LHCN-M2 (cell line): ENCODE measurements at places on chromosomes 16 and 17. TPM values are rescaled to one million over a fixed set of nuclear protein-coding genes. Genes with fewer than 3 reads are reported as not detected.
A peak's percentile ranks its signal among the peaks of the same experiment; 100 is the strongest.

DNA sequence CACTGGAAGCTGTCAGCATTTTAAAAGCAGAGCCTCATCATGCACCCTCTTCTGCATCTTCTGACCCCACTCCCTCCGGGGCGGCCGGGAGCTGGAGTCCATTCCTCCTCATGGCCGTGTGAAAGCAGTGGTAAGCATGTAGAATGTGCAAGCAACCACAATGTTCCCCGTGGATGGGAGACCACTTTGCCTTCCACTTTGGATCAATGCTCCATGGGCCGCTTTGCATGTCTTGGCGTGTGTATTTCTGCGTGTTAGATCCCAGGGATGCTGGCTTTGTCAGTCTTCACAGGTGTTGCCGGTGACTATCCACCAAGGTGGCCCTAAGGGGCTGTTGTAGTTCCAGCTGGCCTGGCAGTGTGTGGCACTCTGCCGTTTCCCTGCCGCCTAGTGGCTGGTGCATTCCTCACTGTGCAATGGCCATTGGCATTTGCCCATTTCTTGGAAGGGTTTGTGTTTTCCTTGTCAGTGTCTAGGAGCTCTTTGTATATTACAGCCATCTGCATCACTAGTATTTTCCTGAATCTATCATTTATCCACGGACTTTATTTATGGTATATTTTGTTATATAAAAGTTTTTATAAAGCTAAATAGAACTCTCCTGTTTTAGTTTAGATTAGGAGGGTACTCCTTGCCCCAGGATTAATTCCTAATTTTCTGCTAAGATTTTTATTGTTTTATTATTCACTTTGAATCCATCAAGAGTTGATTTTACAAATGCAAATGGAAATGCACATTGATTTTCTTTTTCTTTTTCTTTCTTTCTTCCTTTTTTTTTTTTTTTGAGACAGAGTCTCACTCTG is 5.8 kb upstream of the ALDH3A1 start:
- peak; percentile 62 for DNase-seq

GRCh38 chr16:88461331-88462269 is 8.5 kb downstream of the ZFPM1 start:
- no peak for DNase-seq

KRT40 gene
- not detected in 2 replicates for total RNA-seq

SLC38A8 gene
- not detected in 2 replicates for total RNA-seq

EVPLL gene
- total RNA-seq: not detected in 2 replicates

DNA sequence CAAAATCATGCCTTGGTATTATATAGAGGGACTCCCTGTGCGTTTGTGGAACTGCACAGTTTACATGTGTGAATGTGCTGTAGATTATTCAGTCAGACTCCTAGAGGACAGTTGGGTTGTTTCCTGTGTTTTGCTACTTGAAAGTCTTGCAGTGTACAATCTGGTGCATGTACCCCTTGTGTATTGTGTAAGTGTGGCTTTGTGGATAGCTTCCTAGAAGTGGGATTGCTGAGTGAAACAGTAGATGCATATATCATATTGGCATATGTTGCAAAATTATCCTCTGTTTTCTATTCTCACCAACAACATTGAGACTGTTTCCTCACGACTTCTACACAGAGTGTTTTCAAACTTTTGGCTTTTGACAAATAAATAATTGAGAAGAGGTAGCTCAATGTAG is 263.7 kb downstream of the MAP2K6 start:
- no peak for DNase-seq

DNA sequence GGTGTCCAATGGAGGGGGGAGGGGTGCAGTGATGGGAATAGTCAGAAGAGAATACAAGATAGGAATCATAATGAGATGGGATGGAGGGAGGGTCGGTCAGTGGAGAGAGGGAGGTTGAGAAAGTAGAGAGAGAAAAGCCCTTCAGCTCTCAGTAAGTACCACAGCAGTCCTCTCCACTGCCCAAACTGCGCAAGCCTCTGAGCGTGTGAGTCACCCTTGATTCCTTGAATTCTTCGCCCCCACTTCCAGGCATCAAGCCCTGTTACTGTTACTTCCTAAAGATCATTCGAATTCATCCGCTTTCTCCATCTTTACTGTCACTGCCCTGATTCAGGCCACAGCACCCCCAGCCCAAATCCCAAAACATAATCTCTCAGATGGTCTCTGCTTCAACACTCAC is 2.5 kb downstream of the GUCY2D start:
- DNase-seq: no peak

- no peak for DNase-seq
Observed at GRCh38 chr16:81265658-81266451, 27.4 kb downstream of the BCO1 start.

DPEP1 gene
- 0.46 TPM in 1 of 2 replicates, not detected in the other for total RNA-seq

KRTAP4-6 gene
- not detected in 2 replicates for total RNA-seq

DNA sequence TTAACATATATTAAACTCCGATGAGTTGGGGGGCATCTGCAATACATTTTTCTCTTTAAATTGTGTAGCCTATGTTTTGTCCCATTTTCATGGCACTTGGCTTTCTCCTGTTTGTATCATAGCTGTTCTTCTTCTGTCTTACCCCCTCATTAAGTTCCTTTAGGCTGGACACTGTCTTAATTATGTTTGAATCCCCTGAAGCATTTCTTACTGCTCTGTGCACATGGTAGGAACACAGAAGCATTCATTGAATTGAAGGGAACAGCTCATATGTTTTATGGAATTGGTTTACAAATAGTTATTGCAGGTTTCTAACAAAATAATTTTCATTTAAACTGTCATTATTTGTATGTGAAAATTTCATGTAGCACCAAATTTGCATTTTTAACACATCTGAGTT is 176.8 kb downstream of the TANC2 start:
- DNase-seq: no peak

GRCh38 chr16:46862555-46863447 is 21.4 kb upstream of the GPT2 start:
- peak; percentile 52 for DNase-seq
